ENCODE measurements at places on chromosomes 4 and X.

- DNase-seq, result no peak
Observed at GRCh38 chrX:29547877-29548276, 667.5 kb upstream of the MAGEB2 start.

DNA sequence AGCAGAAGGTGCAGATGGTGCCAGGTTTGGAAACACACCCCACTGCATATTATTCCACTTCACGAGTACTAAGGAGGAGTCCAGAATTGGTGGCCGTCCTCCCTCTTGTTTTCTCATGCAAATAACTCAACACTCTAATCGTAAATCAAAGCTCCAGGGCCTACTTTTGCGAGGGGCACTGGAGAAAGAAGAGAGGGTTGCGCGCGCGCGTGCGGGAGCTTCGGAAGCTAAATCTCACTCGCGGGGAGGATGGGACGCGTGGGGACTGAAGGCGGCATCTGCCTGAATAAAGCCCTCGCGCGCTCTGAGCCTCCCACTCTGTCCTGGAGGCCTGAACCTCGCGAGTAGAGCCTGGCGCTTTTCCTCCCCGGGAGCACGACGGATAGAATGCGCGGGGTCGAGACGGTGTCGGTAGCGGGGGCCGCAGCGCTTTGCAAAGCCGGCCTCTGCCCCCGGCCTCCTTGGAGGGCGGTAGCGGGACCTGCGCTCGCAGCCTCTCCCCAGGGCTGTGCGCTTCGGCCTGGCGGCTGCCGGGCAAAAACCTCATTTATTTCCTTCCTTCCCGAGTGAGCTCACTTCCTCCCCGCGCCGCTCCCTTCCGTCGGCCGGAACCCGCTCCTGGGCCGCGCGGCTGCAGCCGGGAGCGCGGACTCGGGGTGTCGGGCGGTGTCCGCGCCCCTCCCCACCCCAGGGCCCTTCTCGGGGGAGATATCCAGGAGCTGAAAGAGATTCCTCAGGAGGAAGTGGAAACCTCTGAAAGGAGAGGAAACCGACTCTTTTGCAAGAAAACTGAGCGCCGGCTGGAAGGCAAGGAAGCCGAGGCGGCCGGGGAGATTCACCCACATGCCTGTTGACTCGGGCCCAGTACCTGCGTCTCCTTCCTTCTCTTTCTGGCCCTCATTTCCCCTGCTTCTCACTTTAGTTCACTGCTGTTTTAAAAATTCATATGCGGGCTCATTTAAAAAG lies 20.7 kb downstream of the HAND2 start:
- no peak for DNase-seq

GRCh38 chr4:134905061-134905460 lies 703.5 kb upstream of the PABPC4L start:
- DNase-seq, result no peak

GRCh38 chr4:115562506-115562905 lies 449.1 kb upstream of the NDST4 start:
- peak; percentile 22 for DNase-seq

GRCh38 chr4:140754918-140755773 lies 1.0 kb downstream of the TBC1D9 start:
- DNase-seq, result no peak

GRCh38 chr4:114603497-114603896 lies 4.9 kb downstream of the UGT8 start:
- DNase-seq, result no peak

DNA sequence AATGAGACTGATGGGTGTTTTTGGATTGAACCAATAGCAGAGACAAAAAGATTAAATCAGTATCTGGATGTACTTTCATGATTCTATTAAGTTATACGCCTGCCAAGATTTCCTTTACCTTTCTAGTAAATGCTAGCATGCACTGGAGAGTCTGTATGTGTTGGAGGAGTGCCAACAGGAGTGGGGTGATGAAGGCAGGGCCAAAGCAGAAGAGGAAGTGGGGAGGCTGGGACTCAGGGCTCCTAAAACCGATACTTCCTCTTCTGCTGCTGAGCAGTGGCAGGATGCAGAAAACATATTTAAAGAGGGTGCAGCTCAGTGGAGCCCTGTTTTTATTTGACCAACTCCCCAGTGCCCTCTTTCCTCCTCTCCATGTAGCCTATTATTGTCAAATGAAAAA lies 5.6 kb downstream of the CYSLTR1 start:
- DNase-seq, result no peak

- DNase-seq, result no peak
Observed at GRCh38 chr4:10121568-10122208, 5.1 kb upstream of the WDR1 start.

GRCh38 chrX:373641-374471 lies 12.9 kb downstream of the PPP2R3B start:
- DNase-seq, result peak; percentile 78

DNA sequence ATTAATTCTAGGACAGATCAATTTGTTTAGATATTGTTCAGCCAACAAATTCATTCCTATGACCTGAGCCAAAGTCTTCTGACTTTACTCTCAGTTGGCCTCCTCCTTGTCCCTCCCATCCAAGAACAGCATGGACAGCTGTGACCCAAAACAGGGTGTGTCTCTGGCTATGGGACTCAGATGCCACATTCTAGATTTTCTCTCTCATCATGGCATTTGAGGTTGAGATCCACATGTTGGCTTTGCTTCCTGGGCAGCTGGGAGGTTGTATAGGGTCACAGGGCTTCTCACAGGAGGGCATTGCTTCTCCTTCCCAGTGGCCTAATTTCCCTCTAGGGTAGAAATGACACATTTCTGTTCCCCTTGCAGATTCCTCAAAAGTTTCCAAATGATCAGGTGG lies 22.6 kb upstream of the EGF start:
- no peak for DNase-seq

GRCh38 chr4:168707205-168707604 lies 210.4 kb downstream of the PALLD start:
- DNase-seq, result no peak

GRCh38 chrX:71556036-71556435 lies 22.2 kb upstream of the GCNA start:
- no peak for DNase-seq

DNA sequence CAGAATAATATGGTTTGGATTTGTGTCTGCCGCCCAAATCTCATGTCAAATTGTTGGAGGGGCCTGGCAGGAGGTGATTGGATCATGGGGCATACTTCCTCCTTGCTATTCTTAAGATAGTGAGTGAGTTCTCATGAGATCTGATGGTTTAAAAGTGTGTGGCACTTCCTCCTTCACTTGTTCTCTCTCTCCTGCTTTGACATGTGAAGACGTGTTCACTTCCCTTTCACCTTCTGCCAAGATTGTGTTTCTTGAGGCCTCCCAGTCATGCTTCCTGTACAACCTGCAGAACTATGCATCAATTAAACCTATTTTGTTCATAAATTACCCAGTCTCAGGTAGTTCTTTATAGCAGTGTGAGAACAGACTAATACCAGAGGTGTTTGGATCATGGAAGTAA lies 325.7 kb upstream of the GIMD1 start:
- DNase-seq, result no peak

DNA sequence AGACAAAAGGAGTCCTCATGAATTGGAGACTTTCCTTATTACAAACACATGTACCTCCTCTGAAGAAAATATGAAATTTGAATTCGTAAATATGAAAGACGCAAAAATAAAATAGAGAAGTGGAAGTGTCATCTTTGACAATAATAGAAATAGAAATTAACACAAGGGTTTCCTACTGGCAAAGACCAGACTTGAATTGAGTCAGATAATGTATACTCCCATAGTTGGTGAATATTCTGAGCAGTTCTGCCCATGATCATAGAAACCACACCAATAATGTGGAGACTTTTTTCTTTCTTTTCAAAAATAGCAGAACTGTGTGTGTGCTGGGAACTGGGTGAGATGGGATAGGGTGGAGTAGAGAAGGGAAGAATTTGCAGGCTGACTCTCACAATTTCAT lies 277.7 kb upstream of the TET2 start:
- no peak for DNase-seq

DNA sequence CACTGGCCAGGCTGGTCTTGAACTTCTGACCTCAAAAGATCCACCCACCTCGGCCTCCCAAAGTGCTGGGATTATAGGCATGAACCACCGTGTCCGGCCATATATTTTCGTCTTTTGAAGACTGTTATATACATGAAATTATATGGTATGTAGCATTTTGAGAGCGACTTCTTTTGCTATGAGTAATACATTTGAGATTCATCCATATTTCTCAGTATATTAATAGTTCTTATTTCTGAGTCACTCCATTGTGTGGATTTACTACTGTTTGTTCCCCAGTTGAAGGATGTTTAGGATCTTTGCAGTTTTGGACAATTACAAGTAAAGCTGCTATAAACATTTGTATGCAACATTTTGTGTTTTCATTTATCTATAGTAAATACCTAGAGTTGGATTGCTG lies 34.9 kb downstream of the GNL3L start:
- DNase-seq, result no peak

GRCh38 chrX:110966091-110966454 lies 129.9 kb upstream of the PAK3 start:
- DNase-seq, result no peak

GRCh38 chr4:59994118-59994517 lies 1206.0 kb upstream of the ADGRL3 start:
- no peak for DNase-seq

DNA sequence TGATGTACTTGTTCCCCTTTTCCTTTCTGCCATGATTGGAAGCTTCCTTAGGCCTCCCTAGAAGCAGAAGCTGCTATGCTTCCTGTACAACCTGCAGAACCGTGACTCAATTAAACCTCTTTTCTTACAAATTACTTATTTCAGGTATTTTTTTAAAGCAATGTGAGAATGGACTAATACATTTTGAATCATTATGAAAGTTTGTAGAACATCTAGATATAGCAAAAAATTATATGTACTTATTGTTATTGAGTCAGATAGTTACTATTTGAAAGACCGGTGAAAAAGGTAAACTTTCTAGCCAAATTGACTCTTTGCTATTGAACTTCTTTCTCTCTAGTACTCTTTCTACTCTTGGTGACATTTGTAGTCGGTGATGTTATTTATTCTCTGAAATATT lies 777.3 kb upstream of the GALNTL6 start:
- no peak for DNase-seq

- DNase-seq, result no peak
Observed at GRCh38 chrX:1521459-1521956, 15.5 kb downstream of the P2RY8 start.

DNA sequence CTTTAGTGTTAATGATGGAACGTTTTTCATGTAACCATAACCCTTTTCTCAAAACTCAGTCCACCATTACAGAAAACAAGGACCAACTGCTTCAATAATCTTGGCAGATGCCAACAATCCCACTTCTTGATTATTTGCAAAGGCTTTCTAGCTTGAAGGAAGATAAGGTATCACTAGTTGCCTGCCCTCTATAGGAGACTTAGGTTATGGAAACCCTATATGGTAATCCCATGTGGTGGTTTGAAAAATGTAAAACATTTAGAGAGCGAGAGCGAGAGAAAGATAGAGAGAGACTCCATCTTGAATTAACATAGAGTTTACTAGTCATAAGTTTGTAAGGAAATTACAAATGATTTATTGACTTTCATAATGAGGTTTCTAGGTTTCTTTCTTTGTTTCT lies 1627.5 kb upstream of the TENM3 start:
- DNase-seq, result no peak

DNA sequence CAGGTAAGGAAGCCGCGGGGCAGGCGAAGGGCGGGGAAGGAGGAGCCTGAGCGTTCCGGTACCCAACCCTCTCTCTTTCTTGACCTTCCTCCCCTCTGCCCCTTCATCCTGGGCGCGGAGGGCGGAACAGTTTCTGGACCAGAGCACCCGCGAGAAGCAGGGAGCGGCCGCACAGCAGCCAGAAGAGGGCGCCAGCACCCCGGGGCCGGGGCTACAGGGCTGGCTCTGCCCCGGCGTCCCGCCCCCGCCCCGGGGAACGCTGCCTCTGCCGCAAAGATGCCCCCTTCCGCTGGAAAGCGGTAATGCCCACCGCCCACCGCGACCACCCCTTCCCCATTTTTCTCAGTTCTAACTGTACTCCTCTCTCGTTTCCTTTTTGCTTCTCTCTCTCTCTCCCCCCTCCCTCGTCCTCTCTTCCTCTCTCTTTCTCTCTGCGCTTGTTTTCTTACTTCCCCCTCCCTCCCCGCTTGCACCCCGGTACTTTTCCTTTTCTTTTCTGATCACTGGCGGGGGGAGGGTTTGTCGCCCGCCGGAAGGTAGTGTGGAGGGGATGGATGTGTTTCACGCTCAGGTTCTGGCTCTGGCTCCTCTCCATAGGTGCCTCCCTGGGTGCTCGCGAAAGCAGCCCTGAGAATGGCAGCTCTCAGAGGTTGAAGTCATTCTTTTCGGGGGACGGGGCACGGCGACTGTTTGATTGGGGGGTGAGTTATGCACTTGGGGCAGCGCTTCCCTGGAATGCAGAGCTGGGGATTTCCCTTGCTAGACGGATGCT lies 13.1 kb upstream of the PRDM8 start:
- DNase-seq, result peak; percentile 94

DNA sequence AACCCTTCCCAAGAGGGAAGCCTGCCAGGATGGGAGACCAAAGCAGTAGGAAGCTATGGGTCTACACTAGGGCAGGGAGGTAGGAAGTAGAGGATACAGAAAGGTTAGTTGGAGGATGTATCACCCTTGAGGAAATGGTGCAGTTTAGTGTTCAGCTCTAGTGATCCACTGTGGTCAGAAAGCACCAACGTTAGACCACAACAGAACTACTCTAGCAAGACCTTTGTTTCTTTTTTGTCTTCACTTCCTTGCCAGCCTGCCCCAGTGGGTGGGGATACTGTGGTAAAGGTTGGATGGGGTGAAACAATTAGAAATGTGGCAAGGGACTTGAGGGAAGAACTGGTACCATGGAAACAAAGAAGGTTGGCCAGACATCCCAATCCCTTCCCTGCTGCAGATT lies 83.3 kb downstream of the DDIT4L start:
- no peak for DNase-seq

GRCh38 chr4:8694226-8694625 lies 101.7 kb downstream of the CPZ start:
- no peak for DNase-seq

- DNase-seq, result peak; percentile 39
Observed at GRCh38 chrX:13750204-13750603, 15.7 kb downstream of the OFD1 start.

- DNase-seq, result no peak
Observed at GRCh38 chr4:4919927-4920326, 60.5 kb downstream of the MSX1 start.

DNA sequence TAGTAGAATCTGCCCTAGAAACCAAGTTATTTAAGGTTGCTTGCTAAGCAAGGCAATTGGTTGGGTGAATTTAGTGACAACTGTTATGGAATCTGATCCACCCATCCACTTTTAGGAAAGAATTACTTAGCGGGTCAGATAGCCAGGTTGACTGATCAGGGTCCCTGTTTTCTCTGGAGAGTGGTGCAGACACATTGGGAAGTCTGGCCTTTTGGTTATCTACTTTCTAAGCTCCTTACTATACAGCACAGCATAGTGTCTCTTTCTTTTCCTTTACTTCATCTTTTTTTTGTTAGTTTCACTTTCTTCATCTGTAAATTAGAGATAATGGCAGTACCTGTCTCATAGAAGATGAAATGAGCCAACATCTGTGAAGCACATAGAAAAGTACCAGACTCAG lies 7.4 kb downstream of the HERC3 start:
- DNase-seq, result no peak

DNA sequence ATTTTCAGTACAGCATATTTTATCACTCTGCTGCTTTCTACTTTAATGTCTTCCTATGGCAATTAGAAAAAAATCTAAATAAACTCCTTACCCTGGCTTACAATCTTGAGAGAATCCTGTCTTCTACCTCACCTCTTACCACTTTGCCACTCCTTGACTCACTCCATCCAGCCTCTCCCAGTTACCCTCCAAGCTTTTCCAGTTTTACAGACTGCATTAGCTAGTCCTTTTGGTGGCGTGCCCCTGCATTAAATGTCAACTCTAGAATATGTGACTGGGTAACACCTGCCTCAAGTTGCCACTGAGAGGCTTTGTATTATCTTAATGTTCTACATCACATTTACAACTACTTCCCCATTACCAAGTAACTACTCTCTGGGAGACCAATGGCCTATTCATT lies 7.5 kb upstream of the CDKL2 start:
- no peak for DNase-seq

Data from D341Med (cell line).